Omental fat pad (tissue), 4 donors: ENCODE measurements at places on chromosomes 12 and 14. TPM values are rescaled to one million over a fixed set of nuclear protein-coding genes. Genes with fewer than 3 reads are reported as not detected.

CEBPE gene
- 2.7 TPM for total RNA-seq

SIX1 gene
- 1.0 TPM for total RNA-seq

ANHX gene
- total RNA-seq: not detected

RBP5 gene
- 3.0 TPM for total RNA-seq

E2F7 gene
- total RNA-seq: not detected

FANCM gene
- 3.6 TPM for total RNA-seq
